ENCODE measurements at places on chromosomes 2 and 18. TPM values are rescaled to one million over a fixed set of nuclear protein-coding genes. Genes with fewer than 3 reads are reported as not detected.

- DNase-seq = no peak
Measured at GRCh38 chr18:39348757-39349156, 1783.2 kb upstream of the CELF4 start.

- DNase-seq = peak; percentile 62
Measured at GRCh38 chr2:11123856-11124759, 31.2 kb upstream of the SLC66A3 start.

- DNase-seq = peak; percentile 28
Measured at GRCh38 chr2:149365931-149366583, 35.7 kb downstream of the LYPD6 start.

- DNase-seq = no peak
Measured at GRCh38 chr2:128786741-128787478, 468.2 kb upstream of the HS6ST1 start.

ALPG gene
- 0.10 TPM for total RNA-seq

DNA sequence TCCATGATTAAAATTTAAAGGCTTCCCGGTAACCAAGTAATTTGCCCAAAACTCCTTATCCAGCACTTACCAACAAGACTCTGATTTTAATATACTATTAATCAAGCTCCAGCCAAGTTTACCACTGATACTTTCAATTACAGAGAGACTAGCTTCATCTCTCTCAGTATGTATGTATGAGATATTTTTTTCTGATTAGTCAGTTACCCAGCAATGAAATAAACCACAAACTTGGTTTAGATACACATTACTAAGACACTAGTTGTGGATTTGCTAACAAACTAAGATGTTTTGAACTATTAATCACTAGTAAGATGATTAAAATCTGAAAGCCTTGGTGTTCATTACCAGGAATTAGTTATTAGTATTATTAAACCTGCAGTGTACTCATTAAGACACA is 1272.2 kb upstream of the ACVR2A start:
- DNase-seq = no peak

GRCh38 chr2:12457831-12458230 is 258.9 kb upstream of the TRIB2 start:
- no peak for DNase-seq

- no peak for DNase-seq
Measured at GRCh38 chr2:161124201-161124600, 36.0 kb upstream of the TANK start.

DNA sequence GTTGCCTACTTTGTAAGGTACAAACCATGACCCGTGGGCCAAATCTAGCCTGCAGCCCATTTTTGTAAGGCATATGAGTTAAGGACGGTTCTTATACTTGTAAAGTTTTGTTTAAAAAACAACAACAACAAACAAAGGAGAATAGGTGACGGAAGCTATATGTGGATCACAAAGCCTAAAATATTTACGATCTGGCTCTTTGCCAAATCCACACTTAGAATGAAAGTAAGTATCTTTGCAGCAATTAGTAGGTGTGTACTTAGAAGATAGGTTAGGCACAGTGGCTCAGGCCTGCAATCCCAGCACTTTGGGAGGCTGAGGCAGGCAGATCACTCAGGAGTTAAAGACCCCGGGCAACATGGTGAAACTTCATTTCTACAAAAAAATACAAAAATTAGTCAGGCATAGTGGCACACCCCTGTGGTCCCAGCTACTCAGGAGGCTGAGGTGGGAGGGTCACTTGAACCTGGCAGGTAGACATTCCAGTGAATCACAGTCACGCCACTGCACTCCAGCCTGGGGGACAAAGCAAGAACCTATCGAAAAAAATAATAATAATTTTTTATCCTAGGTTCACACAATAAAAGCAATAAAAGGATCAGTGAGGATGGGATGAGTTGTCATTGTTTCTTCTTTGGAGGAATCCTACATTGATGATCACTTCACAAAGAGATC is 57.8 kb upstream of the CTAGE1 start:
- DNase-seq = no peak

STK25 gene
- total RNA-seq = 160 TPM

DNA sequence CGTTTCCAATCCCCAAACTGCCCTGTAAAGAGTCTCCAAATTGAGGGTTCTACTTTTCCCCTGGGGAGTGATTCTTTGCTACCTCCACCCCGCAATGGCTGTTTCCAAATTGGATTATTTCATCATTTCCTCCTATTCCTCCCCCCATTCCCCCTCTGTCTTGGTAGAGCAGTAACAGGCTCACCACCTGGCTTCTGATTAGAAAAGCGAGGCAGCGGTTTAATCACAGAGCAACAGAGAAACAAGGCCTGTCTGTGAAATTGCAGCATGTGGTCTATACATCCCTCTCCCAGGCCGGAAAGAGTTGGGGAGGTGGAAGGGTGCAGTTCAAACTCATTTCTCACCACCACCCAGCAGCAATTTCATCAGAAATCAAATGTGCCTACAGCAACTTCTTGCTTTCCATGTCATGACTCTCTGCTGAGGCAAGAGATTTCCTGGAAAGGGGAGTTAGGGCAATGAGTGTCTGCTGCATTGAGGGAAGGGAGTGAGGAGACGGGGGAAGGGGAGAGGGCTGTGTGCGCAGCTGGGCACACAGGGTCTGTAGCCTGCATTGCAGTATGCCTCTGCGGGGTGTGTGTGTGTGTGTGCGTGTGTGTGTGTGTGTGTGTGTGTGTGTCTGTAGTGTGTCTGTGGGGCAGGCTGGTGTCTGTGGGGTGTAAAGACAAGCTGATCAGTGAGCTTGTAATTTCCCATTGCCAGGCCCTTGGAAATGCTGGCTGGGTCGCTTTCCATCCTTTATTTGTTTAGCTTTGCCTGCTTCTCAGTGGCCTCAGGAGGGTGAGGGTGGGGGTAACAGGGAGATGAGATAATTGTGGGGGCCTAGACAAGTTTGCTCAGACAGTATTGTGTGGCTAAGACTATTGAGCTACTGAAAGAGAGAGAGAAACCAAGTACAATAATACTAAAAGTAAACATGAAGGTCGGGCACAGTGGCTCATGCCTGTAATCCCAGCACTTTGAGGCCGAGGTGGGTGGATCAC is 13.5 kb upstream of the IGFBP2 start:
- no peak for DNase-seq

DNA sequence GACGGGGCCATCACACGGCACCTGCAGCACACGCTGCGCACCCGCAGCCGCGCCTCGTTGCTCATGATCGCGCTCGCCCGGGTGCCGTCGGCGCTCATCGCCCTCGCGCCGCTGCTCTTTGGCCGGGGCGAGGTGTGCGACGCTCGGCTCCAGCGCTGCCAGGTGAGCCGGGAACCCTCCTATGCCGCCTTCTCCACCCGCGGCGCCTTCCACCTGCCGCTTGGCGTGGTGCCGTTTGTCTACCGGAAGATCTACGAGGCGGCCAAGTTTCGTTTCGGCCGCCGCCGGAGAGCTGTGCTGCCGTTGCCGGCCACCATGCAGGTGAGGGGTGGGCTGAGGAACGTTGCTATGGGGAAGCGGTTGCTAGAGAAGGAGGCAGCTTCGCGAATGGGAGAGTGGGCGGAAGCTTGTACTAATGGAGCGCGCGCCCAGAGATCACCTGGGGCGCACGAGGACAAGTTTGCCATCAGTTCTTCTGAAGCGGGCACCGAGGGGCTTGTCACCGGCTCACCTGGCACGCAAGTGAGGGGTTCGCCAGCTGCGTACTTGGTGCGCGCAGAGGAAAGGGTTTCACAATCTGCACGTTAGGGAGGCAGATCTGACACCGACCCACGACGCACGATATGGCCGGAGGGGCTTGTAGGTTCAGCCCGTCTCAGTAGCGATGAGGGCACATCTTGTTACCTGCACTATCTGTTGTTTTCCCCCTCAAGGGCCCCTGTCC is 45.6 kb downstream of the DDX18 start:
- no peak for DNase-seq

DNA sequence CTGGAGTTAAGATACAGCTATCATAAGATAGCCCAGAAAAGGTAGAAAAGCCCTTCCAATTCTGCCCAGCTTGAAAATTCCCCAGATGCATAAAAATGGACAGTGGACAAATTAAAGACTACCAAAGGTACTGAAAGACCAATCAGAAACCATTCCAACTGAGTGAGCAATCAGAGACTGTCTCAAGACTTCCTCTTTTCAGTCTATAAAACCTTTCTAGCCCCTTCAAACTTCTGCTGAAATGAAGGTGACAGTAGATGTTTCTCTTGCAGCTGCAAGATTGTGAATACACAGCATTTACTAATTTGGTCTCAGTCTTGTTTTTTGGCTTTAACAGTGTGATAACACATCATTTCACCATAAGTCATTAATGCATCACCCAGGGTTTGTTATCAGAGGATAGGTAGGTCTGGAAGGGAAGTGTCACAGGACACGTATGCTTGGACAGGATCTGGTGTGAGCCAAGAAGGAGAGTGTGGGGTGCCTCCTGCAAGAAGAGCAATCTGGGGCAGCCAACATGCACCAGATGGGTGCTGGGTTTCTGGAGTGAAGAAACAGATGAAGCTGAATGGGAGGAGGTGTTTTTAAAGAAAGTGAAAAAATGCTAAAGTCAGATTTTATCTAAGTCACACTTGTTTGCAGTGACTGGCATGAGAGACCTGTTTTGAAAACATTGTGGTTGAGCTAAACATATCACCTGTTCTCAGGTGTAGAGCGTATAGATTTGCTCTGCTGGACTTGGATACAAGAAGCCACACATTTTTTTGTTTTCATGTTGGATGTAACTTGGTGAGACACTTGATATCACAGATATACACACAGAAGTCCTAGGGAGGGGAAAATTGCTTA is 75.3 kb upstream of the DDX18 start:
- no peak for DNase-seq

- DNase-seq = no peak
Measured at GRCh38 chr2:128488434-128488833, 169.8 kb upstream of the HS6ST1 start.

DNA sequence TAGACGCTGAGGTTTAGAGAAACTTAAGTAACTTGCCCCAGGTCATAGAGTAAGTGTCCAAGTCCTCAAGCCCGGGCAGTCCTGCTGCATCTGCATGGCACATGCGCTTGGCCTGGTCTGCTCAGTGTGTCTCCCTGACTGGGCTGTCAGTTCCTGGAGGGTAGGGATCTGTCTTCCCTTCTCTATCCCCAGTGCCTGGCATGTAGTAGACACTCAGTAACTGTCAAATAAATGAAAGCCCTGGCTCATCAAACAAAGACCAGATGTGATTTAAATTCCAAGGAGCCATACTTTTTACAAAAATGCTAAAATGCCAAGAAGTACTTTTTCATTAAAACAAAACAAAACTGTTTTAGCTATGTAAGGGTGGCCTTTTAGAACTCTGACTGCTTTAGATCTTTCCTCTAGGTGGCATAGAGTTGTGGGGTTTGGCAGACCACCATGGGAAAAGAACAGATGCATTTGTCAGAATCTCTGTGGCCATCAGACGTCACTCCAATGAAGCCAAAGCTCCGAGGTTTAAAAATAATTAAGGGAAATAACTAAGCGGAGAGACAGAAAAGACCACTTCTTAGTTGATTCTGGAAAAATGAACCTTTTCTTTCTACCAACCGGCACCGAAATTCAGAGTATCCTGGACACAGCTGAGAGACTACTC is 34.0 kb downstream of the EPAS1 start:
- DNase-seq = no peak

DNA sequence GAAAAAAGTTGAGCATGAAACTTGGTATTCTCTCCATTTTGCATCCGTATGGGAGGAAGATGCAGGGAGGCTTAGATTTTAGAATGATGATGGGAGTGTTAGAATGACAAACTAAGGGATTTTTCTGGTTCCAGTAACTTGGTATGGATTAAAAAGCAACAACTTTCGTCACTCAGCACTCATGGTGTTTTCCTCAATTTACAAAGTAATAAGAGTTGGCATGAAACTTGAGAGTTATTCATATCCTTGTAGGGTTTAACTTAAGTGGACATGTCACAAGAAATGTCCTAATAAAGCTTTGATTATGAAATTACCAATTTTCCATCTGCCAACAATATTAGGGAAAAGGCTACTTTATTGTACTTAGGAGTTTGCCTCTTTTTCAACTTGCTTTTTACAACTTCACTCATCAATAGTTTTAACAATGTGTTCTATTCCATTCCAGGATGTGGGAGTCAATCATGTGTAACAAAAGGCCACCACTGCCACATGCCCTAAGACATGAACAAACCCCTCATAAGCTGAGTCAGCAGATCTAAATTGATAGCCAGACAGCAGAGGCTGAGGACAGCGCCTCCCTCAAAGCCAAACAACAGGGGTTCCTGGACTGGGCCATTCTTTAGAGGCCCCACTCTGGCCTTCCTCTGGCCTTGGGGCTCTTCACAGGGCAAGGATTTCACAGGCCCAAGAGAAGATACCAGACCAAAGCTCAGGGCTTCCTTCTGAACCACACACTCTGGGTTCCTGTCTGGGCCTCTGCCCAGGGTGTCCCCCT is 265.8 kb downstream of the TNS1 start:
- no peak for DNase-seq

CMPK2 gene
- total RNA-seq = 1.5 TPM

RBKS gene
- 2.4 TPM for total RNA-seq

Data from HCT116 (cell line).